ENCODE measurements at places on chromosomes 6 and 20.

- no peak for DNase-seq
Measured at GRCh38 chr6:30720738-30721197, 616 bp downstream of the TUBB start.

DNA sequence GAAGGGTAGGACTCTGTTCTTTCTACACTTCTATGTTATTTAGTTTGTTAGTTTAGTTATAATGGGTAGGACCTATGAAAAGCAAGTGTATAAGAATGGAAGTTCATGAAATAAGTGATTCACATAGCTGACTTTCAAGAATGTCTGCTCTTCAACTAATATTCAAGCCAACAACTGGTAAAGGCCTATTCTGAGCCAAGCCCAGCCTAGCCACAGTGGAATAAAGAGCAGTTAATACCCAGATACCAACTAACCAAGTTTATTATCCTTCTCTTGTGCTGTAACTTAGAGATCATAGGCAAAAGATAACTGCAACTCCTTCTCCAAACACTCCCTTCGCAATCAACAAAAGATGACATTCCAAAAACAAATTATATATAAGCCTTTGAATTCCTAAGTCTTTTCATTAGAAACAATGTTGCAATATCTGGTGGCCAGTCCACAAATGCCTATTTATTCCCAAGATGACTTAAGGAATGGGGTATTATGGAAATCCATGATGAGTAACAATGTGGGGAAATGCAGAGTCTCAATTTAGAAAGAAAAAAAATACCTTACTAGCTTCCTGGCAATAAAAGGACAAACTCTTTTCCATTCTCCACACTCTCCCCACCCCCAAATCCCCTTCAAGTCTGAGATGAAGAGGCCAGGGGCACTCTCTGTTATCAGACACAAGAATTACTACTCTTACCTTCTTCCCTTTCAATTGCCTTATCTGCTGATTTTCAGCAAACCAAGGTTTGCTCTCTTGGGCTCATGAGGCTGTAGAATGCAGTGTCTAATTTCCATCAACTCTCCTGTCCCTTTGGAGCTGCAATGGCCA is 27.4 kb downstream of the BTBD9 start:
- no peak for DNase-seq

DNA sequence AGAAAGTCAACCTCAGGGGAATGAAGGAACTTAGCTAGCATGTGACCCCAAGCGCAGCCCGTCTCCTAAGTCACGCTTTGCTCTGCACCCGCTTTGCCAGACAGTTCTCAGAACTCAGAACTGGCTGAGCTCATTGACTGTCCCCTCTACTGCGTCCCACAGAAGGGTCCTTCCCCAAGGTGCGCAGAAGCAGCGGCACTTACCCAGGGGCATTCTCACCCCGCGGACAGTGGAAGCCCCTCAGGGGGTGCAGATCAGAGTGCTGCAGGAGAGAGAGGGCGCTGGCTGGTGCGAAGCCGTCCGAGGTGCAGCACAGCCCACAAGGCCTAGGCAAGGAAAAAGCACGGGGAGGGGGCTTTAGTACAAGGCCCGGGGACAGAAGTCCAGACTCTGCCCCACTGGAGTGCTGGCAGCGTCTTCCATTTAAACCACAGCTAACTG is 807 bp downstream of the SNHG17 start:
- DNase-seq = no peak

GRCh38 chr6:16696496-16696895 is 64.8 kb downstream of the ATXN1 start:
- no peak for DNase-seq

GRCh38 chr6:157054531-157054979 is 268.8 kb downstream of the TMEM242 start:
- DNase-seq = no peak

DNA sequence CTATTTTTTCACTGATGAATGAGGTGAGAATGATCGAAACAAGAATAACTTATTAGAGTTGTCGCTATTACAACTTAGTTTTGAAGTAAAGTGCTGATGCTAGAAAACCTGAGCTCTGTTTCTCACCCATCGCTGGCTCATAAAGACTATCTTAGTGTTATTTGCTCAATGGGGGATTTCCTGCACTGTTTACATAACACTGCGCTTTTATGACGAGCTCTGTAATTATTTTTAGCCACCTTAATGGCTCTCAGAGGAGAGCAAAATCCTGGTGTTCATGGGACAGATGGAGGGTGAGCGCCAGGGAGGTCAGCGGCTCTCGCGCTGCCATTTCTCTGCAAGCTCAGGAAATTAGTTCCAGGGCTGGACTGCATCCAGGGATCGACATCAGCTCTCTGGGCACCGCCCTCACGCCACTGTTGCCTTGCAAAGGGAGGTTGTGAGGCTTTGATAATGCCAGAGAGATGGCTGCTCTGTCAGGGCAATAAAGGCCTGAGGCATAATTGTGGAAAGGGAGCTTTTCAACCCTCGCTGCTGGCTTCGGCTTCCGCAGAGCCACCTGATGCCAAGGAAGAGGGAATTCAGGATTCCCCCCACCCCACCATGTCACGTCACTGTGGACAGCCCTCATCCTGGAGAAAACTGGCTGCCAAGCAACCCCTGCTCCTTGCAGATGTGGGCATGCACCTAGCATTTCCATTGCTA is 72.0 kb downstream of the DACT2 start:
- DNase-seq = peak; percentile 2

- no peak for DNase-seq
Measured at GRCh38 chr6:50847890-50848594, 29.4 kb downstream of the TFAP2B start.

DNA sequence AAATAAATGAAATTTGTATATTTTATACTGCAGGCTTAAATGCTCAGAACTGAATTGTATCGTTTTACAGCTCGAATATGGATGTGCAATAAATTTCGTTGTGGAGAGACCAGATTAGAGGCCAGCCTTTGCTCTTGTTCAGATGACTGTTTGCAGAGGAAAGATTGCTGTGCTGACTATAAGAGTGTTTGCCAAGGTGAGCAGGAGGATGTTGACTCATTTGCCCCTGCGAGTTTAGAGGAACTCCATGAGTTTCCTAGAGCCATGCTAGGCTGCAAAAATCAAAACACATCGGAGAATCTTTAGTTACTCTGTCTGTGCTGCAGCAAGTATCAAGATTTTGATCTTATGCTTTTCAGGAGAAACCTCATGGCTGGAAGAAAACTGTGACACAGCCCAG is 15.4 kb downstream of the ENPP3 start:
- no peak for DNase-seq

GRCh38 chr6:142286088-142286409 is 15.8 kb upstream of the ADGRG6 start:
- no peak for DNase-seq

DNA sequence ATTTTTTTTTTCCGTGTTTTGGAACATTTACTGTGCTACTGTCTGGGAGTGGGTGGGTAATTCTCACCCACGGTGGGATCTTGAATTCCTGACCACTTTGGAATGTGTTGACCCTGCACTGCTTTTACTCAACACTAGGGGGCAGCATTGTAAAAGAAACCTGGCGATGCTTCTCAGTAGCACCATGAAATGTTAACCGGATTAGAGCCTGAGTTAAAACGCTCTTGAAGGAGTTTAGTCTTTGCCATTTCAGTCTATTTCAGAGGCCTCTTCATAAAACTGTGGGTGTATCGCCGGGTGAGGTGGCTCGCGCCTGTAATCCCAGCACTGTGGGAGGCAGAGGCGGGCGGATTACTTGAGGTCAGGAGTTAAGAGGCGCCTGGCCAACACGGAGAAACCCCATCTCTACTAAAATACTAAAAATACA is 114.4 kb upstream of the PRND start:
- peak; percentile 60 for DNase-seq

DNA sequence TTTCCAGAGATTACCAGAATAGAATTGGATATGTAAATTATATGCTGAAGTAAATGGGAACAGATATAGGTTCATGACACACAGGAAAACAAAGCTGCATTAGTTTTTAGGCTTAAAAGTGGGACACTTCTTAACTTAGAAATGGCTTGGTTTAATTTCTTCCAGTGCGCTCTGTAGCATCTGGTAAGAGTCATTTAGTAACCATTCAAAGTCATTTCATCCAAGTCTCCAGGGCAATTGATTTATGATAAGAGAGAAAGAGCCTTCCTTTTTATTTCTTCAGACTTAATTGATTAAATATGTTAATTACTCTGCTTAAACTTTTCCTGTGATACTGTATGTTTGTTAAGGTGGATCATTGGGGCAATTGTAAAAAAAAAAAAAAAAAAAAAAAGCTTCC is 368.0 kb downstream of the DOK5 start:
- no peak for DNase-seq

DNA sequence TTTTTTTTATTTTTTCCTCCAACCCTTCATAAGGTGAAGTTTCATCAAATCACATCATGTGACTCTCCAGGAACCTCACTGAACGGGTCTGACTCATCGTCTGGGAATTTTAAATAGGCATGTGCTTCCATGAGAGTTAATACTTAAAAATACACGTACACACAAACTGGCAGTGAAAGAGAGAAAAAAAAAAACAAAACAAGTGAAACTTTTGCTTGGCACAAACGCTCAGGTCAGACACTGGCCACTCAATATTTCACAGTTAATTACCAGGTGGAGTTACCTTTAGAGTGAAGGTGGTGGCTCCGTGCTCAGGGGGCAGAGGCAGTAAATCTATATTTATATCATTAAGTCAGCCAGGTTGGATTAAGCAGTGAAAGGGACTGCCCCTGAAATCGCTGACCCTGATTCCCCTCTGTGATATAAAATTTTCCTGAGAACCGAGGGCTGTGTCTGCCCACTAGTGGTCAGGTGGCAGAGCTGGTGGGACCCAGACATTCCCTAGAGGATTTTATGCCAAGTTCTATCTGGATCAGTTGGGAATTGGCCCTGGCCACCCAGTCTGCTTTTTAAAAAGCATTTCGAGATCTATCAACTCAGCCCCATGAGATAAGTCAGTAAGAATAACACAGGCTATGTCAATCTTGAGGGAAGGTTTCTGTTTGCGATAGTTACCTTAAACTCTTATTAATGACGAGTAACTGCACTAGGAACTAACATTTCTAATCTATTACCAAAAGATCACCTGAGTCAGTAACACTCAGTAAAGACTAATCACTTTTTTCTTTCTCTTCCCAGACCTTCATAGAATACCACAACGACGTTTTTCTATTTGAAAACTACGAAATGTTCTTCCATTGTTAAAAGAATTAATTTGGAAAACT is 259.1 kb downstream of the HDGFL1 start:
- peak; percentile 97 for DNase-seq

DNA sequence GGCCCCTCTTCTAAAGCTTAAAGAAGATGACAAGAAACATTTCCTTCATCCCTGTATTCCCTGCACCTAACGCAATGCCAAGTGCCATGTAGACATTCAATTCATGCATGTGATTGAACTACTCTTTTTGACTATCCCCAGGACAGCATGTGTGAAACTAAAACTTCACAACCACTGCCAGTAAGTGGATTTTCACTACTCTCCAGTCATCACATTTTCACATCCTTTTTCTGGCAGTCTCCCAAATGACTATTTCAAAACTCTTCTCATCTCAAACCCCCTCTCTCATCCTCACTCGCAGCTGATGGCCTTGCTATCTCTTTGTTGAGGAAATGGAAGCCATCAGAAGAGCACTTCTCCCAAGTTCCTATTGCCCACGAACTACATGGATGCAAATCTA is 122.6 kb downstream of the OPRM1 start:
- no peak for DNase-seq

DNA sequence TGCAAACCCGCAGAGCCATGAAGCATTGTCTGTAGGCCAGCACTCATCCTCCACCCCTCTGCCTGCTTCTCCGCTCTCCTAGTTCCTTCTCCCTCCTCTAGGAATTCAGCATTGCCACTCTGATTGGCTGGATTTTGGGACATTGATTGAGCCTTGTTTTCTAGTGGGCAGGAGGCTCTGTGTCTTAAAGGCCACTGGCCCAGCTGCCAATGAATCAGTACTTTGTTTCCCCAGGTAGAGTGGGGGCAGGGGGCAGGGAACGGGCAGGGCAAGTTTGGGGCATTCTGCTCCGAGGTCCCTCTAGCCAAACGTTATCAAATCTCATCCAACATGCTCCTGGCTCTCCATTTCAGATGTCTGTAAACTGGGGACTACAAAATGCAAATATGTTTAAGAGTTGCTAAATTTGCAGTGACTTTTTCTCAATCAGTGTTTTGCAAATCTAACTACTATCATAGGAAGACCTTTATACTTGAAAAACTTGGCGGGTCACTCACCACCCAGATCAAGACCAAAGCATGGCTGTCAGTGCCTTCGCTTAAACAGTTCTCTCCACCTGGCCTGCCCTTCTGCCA is 10.4 kb upstream of the BPI start:
- no peak for DNase-seq

GRCh38 chr6:112502351-112503090 is 155.4 kb downstream of the RFPL4B start:
- no peak for DNase-seq

- DNase-seq = peak; percentile 32
Measured at GRCh38 chr20:1802385-1803060, 92.7 kb upstream of the SIRPA start.

- no peak for DNase-seq
Measured at GRCh38 chr6:91782802-91783201, 1195.9 kb upstream of the MAP3K7 start.

DNA sequence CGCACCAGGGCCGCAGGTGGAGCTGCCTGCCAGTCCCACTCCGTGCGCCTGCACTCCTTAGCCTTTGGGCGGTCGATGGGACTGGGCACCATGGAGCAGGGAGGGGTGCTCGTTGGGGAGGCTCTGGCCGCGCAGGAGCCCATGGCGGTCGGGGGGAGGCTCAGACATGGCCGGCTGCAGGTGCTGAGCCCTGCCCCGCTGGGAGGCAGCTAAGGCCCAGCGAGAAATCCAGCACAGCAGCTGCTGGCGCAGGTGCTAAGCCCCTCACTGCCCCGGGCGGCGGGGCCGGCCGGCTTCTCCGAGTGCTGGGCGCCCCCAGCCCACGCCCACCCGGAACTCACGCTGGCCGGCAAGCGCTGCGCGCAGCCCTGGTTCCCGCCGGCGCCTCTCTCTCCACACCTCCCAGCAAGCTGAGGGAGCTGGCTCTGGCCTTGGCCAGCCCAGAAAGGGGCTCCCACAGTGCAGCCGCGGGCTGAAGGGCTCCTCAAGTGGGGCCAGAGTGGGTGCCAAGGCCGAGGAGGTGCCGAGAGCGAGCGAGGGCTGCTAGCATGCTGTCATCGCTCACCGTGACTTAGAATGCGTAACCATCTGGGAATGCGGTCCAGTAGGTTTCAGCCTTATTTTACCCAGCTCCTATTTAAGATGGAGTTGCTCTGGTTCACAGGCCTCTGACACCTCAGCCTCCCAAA is 77.3 kb downstream of the C6orf52 start:
- DNase-seq = no peak

GRCh38 chr6:149888659-149889058 is 9.3 kb downstream of the RAET1E start:
- no peak for DNase-seq

- no peak for DNase-seq
Measured at GRCh38 chr6:11386323-11386722, 151.2 kb upstream of the TMEM170B start.

DNA sequence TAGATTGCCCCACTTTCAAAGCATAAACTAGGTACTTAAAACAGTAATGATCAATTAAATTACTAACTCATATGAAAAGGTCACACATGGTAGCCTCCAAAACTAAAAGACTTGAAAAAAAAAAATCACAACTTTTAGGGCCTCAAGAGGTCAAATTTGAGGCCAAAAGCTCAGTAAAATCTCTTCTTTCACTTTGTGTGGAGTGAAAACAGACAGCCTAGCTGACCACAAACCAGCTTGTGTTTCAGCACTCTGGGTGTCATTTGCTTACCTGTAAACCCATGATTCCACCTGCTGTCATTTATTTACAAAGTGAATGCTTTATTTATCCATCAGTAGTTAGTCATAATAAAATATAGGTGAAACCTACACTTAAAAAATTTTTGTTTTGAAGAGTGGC is 34.0 kb downstream of the GNAS start:
- DNase-seq = no peak

- no peak for DNase-seq
Measured at GRCh38 chr20:50198716-50199115, 8.1 kb downstream of the CEBPB start.

Measured in brain microvascular endothelial cell (primary cell).